Smooth muscle cell of the umbilical artery (primary cell): ENCODE measurements at places on chromosomes 11 and 22. TPM values are rescaled to one million over a fixed set of nuclear protein-coding genes. Genes with fewer than 3 reads are reported as not detected.

Gene ZNRF3
- 2.4 and 4.8 TPM in 2 replicates for total RNA-seq

Gene KRTAP5-7
- 0.14 TPM in 1 of 2 replicates, not detected in the other for total RNA-seq

Gene RIMBP3B
- total RNA-seq, result 0.05 TPM in 1 of 2 replicates, not detected in the other

Gene FOLR3
- 0.23 TPM in 1 of 2 replicates, not detected in the other for total RNA-seq

Gene GRAMD1B
- total RNA-seq, result 7.7 and 10.1 TPM in 2 replicates

Gene CCDC89
- total RNA-seq, result 2.5 and 3.6 TPM in 2 replicates

Gene TTC36
- 0.59 and 1.2 TPM in 2 replicates for total RNA-seq
